ENCODE measurements at places on chromosomes 3 and 15.
A peak's percentile ranks its signal among the peaks of the same experiment; 100 is the strongest.

- no peak for DNase-seq
Measured at GRCh38 chr3:136955813-136956212, 2.0 kb upstream of the IL20RB start.

- no peak for DNase-seq
Measured at GRCh38 chr3:134867277-134867676, 72.2 kb downstream of the EPHB1 start.

GRCh38 chr3:106403371-106404145, 534.7 kb upstream of the CBLB start:
- DNase-seq, result no peak

DNA sequence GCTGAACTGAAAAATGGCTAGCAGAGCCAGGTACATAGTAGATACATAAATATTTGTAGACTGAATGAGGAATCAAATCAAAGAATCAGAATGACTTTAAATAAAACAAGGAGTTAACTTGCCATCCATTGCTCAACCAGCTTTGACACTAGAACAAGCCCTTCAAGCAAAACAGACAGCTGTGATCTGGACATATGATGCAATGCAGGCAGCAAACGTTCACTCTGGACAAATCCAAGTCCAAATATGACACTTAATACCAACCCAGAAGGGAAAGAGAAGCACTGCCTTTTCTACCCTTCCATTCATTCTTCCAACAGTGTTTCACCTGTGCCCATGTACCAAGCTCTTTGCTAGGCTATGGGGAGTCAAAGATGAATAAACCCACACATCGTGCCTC, 4.5 kb downstream of the THRB start:
- no peak for DNase-seq

GRCh38 chr15:92812271-92812670, 87.9 kb upstream of the CHD2 start:
- no peak for DNase-seq

DNA sequence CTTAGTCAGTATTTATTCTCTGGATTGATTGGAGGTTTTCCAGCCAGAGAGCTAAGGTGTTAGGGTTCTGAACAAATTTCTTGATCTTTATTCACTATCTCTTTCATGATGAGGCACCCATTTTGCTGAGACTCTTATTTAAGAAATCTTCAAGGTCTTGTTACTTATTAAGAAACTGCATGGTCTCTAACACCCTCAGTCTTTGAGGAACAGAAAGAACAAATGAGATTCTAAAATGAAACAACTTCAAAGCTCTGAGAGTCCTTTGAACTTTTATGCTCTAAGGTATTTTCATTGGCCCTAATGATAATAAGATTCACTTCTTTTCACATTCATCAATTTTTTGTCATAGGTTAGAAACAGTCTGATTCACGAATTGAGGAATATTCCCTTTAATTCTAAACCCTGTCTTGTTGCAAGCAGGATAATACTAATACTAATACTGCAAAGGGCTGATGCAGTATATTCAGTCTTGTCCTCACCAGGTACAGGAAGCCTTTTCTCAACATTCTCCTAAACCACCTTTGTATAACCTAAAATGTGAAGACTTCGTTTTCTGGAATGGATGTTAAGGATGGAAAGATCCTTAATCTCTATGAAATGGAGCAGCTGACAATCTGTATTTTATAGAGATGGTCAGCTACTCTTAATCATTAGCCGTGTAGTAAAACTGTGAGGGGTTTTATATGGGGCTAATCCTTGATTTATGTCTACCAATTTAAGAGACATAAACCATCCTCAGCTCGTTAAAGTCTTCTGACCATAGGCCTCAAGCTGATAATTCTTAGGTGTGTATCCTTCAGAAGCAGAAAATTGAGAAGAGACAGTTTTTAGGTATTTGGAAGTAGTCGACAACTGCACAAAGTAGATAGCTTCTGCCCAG, 198.3 kb downstream of the OTOL1 start:
- DNase-seq, result no peak

DNA sequence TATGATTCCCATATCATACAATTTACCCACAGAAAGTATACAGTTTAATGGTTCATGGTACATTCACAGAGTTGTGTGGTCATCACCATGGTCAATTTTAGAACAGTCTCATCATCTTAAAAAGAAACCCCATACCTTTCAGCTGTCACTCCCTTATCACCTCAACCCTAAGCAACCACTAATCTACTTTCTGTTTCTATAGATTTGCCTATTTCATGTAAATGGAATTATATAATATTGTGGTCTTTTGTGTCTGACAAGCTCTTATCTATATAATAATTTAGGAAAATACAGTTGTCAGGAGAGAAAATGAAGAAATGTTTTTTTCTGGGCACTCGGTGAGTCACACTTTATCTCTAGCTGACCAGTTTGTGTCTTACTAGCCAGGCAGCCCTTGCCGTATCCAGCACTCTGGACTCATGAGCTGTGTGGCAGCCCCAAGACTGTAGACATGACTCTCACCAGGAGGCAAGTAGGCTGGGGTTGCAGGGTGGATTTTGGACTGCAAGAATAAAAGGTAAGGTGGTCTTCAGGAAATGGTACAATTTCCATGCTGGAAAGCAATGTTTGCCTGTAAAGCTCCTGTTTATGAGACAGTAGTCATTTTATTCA, 234.6 kb downstream of the THRB start:
- DNase-seq, result no peak

GRCh38 chr3:128794770-128795649, 69.0 kb downstream of the RAB7A start:
- peak; percentile 23 for DNase-seq

GRCh38 chr15:42737529-42738328, 801 bp upstream of the CDAN1 start:
- no peak for DNase-seq

GRCh38 chr15:30924353-30924752, 20.6 kb downstream of the FAN1 start:
- DNase-seq, result no peak

DNA sequence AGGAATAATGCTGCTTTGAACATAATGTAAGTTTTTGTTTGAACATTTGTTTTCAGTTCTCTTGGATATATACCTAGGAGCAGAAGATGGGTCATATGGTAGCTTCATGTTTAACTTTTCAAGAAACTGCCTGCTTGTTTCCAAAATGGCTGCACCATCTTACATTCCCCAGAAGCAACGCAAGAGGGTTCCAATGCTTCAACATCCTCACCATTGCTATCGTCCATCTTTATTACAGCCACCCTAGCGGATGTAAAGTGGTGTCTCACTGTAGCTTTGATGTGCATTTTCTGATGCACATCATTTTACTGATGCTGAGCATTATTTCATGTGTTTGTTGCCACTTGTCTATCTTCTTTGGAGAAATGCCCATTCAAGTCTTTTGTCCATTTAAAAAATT, 46.4 kb upstream of the GATA2 start:
- DNase-seq, result no peak

DNA sequence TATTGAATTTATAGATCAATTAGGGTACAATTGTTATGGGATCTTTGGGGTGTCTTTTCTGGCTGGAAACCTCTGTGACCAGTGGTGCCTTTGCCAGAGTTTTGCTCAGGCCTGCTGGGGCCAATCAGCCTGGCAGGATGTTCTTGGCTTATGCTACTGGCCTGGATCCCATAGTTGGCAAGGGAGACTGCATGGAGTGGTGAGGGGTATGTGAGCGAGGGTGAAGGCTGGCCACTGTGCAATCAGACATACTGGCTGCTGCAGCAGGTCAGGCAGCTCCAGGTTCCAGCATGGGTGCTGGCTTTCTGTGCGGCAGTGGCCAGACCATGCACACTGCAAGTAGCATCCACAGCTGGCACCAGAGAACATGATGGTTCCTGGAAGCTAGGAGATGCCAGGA, 1053.2 kb upstream of the GBE1 start:
- DNase-seq, result no peak

GRCh38 chr3:183381179-183381578, 47.2 kb downstream of the MCF2L2 start:
- no peak for DNase-seq

GRCh38 chr3:4584456-4585249, 91.5 kb downstream of the ITPR1 start:
- no peak for DNase-seq

DNA sequence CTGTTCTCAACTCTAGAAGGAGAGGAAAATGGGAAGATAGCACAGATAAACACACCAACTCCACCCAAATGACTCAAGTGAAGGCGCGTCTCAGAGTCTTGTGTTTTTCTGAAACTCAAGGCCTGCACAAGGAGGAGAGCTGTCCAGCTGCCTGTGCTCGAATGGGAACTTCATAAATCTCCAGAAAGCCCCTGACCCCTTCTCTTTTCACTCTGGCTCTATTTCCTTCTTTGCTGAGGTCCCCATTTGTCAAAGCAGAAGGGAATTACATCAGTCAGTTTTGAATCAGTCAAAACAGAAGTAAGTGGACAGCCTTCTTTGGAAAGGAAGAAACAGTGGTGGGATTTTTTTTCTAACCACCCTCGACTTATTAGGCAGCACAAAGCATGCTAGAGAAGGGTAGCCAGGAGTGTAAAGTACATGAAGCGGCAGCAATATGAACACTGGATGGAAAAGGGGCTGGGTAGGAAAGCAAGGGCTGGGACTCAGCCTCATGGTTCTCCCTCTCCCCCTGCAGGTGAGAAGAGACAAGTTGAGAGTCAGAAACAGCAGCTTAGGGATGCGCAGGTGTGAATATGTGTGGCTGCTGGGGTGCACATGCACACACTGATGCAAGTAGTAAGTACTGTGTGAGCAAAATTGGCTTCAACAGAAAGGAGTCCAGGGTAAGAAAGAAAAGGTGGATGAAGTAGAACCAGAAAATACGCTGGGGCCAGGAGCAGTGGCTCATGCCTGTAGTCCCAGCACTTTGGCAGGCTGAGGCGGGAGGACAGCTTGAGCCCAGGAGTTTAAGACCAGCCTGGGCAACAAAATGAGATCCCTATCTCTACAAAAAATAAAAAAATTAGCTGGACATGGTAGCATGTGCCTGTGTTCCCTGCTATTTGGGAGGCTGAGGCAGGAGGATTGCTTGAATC, 36.6 kb upstream of the MAGEF1 start:
- no peak for DNase-seq

GRCh38 chr3:87691109-87691508, 367.7 kb downstream of the CGGBP1 start:
- DNase-seq, result no peak

DNA sequence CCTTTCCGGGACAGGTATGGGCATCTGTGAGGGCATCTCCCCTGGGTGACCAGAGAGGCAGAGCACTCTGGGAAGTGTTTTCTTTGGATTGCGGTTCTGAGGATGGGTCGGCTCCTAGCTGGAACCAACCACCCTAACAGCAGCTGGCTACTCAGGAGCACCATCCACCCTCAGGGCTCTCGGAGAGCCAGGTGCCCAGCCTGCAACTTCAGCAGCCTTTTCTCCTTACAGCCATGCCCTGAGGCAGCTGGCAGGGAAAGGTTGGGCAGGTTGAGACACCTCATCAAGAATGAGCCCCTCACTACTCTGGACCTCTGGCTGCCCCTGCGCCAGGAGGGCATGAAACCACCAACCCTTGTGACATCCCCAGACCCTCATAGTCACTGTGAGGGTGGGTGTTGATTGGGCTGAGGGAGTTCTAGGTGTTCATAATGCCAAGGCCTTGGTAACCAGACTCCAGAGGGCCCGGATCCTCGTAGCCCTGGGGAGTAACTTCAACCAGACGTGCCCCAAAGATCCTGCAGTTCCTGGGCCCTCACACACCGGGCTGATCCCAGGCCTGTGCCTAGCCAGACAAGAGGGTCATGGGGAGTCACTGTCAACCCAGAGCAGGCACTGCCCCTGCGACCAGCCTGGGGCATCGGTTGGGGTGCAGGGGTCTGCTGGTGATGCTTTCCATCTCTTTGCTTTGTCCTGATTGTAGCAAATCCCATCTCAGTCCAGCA, 114.4 kb upstream of the ABHD17C start:
- DNase-seq, result no peak

- no peak for DNase-seq
Measured at GRCh38 chr3:126498929-126499328, 18.6 kb downstream of the UROC1 start.

- no peak for DNase-seq
Measured at GRCh38 chr15:27278761-27279160, 307.8 kb downstream of the GABRG3 start.

GRCh38 chr3:19662486-19662885, 271.5 kb downstream of the EFHB start:
- no peak for DNase-seq

DNA sequence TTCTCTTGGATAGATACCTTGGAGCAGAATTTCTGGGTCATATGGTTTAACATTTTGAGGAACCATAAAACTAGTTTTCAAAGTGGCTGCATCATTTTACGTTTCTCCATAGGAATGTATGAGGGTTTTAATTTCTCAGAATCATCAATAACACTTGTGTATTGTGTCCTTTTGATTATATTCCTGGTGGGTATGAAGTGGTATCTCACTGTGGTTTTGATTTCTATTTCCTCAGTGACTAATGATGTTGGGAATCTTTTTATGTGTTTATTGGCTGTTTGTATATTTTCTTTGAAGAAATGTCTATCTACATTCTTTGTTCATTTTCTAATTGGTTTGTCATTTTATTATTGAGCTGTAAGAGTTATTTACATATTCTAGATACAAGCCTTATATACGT, 28.8 kb downstream of the CDIN1 start:
- no peak for DNase-seq

DNA sequence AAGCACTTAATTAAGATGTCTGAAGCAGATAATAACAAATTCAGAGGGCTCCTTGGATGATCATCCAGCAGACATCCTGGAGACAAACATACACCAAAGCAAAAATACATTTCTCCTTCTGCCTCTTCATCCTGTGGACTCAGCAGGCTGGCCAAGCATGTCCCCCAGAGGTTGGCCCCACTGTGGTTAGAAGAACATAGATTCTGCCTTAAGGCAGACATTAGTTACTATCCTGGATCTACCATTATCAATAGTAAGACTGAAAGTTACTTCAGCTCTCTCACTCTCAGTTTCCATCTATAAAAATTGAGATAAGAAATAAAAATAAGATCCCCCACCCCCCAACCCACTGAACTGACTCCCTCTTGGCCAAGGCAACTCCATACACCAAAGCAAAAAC, 28.6 kb upstream of the TGFBR2 start:
- no peak for DNase-seq

DNA sequence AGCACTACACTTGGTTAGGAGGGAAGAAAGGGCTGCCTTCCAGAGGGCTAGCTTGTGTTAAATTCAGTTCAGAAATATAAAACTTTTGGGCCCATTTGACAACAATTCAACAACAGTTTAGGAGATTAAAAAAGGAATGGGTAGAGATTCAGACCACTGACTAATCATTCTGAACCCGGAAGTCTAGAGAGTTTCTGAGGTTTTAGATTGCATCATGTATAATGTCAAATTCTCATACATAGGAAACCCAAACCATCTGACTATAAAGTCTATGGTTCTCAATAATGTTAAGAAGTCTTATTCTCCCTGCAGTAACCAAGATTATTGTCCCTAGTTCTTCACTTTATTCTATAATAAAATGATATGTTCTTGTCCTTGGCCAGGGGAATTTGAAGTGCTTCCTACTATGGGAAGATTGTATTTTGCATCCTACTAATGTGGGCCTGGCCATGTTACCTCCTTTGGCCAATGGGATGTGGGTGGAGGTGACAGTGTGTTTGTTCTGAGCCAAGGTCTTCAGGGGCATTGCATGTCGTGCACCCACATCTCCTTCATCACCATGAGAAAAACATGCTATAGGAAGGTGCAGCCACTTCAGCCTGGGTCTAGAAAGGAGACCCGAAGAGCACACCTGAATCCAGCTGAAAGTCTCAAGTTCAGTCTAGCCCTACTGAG, 66.4 kb upstream of the CCNL1 start:
- no peak for DNase-seq

GRCh38 chr3:171266740-171267073, 193.5 kb downstream of the TNIK start:
- DNase-seq, result no peak

All from stimulated activated CD8-positive, alpha-beta memory T cell treated with anti-CD3 and anti-CD28 coated beads, Interleukin-4, amount 100 ng/mL, for 4 hours (primary cell).